ENCODE measurements at places on chromosomes 16 and 17.

GRCh38 chr17:69858460-69858859, 216.6 kb upstream of the KCNJ16 start:
- DNase-seq: no peak

- peak; percentile 14 for DNase-seq
Measured at GRCh38 chr17:49969134-49969759, at the start of gene DLX4. DLX4 (plus strand) TSS chr17:49969190; CDS start chr17:49969469, 279 bp downstream.

DNA sequence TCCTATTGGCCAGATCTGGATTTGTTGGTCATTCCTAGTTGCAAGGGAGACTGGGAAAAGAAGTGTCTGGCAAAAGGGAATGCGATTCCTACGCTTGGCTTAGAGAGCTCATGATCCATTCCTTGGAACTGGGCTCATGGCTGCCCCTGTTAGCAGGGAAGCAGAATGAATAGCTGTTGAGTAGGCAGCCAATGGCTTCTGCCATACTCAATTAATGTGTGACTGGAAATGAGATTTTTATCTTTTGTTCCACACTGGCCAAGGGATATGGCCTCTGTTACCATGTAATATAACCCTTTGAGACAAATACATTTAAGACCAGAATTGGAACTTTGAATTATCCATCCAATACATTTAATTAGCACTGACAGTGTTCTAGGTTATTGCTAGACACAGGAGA, 31.0 kb downstream of the FTO start:
- DNase-seq: no peak

DNA sequence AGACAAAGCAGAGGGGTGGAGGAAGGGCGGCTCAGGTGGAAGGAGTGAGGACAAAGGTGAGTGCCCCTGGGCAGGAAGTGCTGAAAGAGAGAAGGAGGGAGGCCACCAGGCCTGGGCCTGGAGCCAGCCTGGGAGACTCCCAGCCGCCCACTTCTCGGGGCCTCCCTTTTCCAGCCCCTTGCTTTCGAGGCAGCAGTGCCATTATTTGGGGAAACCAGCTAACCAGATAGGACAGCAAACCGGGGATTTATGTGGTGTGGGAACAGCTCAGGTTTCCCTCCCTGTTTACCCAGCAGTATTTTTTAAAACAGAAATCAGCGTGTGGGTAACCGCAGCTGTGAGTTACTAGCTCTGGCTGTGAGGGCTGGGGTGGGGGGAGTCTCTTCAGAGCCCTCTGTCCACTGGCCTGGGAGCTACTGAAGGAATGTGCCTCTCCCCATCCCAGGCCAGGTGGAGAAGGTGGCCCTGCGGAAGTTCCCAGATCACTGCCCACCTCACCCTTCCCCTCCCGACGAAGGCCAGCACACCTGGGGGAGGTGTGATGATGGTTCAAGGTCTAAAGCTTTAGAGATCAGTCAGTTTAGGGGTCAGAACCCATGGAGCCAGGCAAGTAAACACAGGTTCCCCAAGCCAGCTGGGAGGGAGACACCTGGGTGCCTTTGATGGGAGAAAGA, 8.4 kb upstream of the MEOX1 start:
- no peak for DNase-seq

DNA sequence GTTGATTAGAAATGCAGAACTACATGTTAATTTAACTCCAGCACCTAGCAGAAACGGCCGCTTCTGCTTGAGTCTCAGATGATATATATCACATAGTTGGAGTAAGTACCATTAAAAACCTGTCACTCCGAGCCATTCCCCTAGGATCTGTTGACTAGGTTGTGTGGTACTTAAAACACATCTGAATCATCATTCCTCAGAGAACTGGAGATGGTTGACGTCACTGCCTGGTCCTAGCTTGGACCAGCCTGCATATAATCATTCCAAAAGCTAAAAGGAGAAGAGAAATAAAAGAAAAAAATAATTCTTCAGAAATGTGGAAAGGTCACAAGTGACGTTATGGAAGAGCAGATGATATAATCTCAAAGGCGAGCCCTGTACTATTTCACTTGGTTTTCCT, 31.3 kb upstream of the RASL10B start:
- no peak for DNase-seq
